Right ventricle myocardium superior (tissue), 1 donor: ENCODE measurements at places on chromosomes 6 and 20. TPM values are rescaled to one million over a fixed set of nuclear protein-coding genes. Genes with fewer than 3 reads are reported as not detected.

HLA-DRB1 gene
- total RNA-seq = 27.5 TPM

BANF2 gene
- total RNA-seq = not detected

B3GAT2 gene
- not detected for total RNA-seq

TRIM40 gene
- not detected for total RNA-seq

GRCh38 chr6:161480421-161481155 is 206.7 kb upstream of the AGPAT4 start:
- no peak for DNase-seq

- DNase-seq = no peak
These were observed 61.0 kb downstream of the DZANK1 start for GRCh38 chr20:18405826-18406225.

- no peak for DNase-seq
These were observed 205.6 kb downstream of the ALDH8A1 start for GRCh38 chr6:134744301-134744700.

DNA sequence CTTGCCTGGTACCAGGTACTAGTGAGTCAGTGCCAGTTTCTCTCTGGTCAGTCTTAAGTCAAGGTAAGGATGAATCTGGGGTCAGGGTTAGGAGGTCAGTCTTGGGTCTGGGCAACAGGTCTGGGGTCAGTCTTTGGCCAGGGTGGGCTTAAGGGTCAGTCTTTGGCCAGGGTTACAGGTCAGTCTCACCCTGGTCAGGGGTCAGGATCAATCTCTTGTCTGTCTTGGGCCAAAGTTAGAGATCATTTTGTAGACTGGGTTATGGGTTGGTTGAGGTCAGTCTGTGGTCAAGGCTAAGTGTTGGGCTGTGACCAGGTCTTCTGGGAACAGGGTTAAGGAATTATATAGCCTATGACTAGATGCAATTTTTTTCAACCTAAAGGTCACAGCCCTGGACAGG is 12.8 kb upstream of the CAPN11 start:
- no peak for DNase-seq

- no peak for DNase-seq
These were observed 114.4 kb upstream of the CCN2 start for GRCh38 chr6:132065556-132065955.
